ENCODE measurements at places on chromosomes 6 and 20.

GRCh38 chr20:39717936-39718335 is 755.8 kb downstream of the DHX35 start:
- DNase-seq, result no peak

DNA sequence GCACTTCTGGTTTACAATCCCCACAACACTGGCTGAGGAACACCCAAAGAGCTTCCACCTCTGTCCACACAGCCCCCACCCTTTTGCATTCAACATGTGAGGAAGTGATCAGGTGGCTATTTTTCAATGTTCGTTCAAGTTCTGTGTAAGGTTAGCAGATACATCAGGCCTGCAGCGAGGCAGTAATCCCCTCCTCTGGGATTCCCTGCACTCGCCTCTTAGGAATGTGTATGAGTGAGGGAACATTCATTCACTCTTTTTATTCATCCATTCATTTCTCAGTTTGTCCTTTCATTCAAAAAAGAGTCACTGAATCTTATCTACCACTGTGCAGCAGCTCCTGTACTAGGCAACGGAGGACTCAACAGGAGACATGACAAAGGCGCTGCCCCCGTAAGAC is 236.4 kb upstream of the PRDM1 start:
- no peak for DNase-seq

- DNase-seq, result no peak
These were observed 12.3 kb downstream of the MAP3K7 start for GRCh38 chr6:90574610-90575009.

GRCh38 chr20:13305284-13305683 is 84.2 kb downstream of the ISM1 start:
- no peak for DNase-seq

GRCh38 chr20:25031241-25031640 is 26.7 kb downstream of the ACSS1 start:
- DNase-seq, result no peak

- no peak for DNase-seq
These were observed 71.3 kb upstream of the STXBP5 start for GRCh38 chr6:147132889-147133288.

DNA sequence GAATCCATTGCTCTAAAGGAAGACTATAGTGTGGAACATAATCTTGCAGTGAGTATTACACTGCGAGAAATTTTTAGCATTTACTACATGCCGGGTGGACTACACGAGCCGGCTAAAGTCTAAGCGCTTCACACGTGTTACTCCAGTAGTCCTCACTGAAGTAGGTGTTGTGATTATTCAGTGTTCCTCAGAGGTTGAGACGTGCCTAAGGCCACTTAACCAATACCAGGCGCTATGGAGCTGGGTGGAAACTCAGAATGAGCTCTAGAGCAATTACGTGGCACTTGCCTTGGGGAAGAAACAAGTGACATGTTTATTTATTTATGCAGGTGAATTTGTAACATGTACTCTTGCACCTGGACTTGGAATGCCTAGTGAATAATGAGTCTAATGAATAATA is 46.4 kb downstream of the SASH1 start:
- DNase-seq, result no peak

DNA sequence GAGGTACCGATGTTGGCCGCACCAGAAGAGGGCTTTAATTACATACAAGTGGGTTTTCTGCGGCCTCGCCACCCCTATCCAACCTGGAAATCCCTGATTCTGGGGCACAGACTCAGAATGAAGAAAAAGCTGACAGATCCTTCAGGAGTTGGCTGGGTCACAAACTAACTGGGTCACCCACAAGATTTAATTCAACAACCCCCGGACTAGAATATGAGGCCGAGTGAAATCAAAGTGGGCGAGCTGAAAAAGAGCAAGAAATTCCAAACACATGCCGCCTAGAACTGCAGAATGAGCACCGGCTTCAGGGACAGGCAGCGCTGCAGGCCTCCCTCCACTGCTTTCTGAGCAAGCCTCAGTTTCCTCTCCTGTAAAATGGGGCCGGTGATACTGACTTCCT is 30.0 kb downstream of the GRM4 start:
- no peak for DNase-seq

DNA sequence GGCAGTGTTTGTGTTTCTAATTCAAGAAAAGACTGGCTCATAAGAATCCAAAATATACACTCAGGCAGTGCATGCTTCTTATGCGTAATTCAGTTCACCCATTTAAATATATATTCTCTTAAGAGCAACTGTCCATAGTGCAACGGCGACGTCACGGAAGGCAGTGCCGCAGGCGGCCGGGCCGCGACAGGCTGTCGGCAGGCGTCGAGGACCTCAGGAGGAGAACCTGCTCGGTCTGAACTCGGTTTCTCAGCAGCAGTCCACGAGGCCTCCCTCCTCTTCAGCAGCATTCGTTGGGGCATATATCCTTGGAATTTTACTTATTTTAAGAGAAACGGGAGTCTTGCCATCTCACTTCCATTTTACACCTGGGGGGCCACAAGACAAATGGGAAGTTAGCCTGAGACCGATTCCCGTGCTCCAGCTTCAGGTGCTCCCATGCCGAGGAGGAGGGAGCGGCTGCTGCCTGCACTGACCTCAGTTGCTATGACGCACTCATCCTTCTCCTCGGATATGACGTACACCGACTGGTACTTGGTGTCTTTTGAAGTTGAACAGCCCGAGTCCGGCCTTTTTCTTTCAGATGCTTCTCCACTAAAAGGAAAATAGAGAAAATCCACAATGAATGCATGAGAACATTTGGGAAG is 8.2 kb downstream of the DLL1 start:
- no peak for DNase-seq

- DNase-seq, result no peak
These were observed 13.8 kb upstream of the EYA4 start for GRCh38 chr6:133227344-133227743.

DNA sequence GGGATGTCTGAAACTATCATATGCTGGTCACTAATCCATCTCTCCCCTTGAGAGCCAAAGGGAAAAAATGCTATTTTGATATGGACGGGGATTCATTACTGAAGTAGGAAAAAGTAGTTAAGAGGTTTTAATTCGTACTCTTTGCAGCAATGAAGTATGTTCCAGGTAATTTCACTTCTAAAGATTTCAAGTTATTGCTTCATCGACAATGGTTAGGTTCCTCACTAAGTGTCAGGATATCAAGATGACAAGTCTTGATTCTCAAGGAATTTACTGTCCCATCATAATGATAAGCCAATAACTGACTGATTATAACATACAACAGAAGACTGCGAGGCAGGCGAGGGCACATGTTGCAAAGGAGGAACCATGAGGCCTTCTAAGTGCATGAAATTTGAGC is 57.0 kb downstream of the GMDS start:
- DNase-seq, result no peak

- DNase-seq, result no peak
These were observed 113.9 kb downstream of the PRDM1 start for GRCh38 chr6:106199998-106200397.

DNA sequence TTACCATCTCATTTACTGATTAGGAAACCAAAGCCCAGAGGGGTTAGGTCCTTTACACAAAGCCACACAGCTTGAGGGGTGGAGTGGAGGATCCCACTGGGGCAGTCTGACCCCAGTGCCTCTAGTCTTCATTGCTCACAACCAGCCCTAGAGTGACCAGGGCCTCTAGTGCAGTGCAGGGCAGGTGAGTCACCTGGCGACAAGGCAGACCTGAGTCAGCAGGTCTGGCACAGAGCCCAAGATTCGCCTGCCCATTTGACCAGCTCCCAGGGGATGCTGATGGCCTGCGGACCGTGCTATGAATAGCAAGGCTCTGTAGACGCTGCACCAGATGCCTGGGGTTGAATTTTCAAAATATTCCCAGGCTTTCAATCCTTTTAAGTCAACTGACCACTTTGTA is 29.9 kb downstream of the CDH26 start:
- DNase-seq, result no peak

DNA sequence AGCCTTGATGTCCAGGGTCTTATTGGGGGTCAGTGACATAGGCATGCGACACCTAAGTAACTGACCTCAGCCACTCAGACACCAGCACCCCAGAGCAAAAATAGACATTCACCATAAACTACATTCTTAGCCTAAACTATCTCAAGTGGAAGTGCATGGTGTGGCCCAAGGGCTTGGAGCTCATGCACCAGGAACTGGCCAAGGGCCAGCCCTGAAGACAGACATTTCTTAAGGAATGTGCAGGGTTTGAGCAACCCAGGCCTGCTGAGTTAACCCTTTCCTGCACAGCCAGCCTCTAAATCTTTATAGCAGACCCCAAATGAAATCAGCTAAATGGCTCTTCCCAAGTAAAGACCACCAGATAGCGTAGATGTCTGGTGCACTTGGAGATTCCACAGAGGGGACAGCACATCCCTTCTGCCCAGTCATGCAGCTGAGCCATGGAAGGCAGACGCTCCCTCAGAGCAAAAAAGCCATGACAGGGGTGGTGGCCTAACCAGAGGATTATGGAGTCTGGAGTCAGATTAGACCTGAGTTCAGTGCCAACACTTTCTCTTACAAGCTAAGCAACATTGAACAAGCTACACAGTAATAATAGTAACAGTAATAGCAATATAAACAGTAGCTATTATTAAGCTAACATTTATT is 222.6 kb downstream of the ZMYND8 start:
- DNase-seq, result no peak

- no peak for DNase-seq
These were observed 38.5 kb downstream of the PLCG1 start for GRCh38 chr20:41175727-41176330.

DNA sequence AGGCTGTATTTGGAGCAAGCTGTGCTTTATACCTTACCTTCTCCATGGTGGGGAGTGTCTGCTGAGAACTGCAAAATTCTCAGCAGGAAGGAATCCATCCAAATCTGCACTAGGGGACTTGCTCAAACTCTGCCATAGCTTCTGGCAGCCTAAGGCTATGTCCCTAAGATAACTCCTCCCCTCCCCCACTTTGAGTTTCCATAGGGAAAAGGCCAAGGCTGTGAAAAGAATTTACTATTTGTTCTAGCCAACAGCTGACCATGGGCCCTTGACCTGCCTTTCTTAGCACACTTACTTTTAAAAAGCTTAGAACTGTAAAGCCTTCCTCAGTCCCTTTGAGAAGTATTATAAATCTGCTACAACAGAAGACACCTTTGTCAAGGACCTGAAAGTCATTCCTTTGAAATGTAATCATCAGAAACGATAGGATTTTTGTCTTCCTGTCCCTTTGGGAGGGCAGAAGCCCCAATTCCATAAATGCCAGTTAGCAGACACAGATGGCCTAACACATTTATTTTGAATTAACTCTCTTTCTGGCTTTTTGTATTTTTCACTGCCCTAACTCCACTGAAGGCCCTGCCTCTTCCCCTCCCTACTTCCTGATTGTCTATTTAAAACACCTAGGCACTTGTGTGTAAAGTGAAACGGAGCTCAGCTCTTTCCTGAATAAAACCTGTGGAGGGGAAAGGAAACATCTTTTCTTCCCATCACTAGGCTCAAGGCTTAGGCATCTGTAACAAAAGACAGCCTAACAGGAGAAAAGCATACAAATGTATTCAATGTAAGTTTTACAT is 157.1 kb downstream of the AKAP7 start:
- no peak for DNase-seq

DNA sequence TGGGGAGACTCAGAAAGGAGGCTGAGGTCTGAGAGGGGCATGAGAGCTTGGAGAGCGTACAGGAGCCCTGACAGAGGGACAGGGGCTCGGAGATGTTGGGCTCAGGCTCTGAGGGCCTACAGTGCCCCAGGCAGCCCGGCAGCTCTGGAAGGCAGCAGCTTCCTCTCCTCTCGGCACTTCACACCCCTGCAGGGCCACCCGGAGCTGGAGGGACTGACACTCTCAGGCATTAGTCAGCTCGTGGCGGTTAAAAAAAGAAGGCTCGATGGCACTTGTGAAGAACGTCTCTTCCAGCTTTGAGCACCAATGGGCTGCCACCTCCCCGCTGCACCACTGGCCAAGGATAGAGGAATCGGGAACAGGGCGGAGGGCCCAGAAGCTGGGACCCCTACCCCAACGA is 62.6 kb upstream of the SIRPA start:
- no peak for DNase-seq

DNA sequence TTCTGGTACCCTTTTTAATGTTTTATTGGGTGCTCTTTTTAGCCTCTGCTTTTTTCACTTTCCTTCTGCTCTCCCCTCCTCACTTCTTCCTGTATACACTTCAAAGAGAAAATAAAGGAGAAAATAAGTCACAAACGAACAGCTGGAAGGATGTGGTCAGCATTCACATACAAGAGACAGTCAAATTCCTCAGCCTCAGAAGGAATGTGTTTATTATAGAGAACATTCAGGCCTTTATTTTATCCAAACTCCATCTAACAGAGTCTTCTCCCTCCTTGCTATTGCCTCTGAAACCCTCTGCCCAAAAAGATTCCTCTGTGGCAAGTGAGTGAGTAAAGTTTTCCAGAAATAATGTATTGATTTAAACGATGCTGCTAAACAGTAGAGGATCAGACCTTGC is 490.4 kb downstream of the FRK start:
- DNase-seq, result no peak

GRCh38 chr6:107661291-107661690 is 162.8 kb downstream of the SCML4 start:
- DNase-seq, result no peak

- DNase-seq, result no peak
These were observed 128.8 kb downstream of the HUS1B start for GRCh38 chr6:527989-528673.

- DNase-seq, result no peak
These were observed 29.0 kb downstream of the CEBPB start for GRCh38 chr20:50219600-50219999.

- DNase-seq, result no peak
These were observed 80.4 kb downstream of the SULF2 start for GRCh38 chr20:47704746-47705496.

GRCh38 chr6:17062871-17063440 is 38.9 kb upstream of the STMND1 start:
- DNase-seq, result no peak
